OCI-M1 (cell line): ENCODE measurements at places on chromosomes 2 and 18.

DNA sequence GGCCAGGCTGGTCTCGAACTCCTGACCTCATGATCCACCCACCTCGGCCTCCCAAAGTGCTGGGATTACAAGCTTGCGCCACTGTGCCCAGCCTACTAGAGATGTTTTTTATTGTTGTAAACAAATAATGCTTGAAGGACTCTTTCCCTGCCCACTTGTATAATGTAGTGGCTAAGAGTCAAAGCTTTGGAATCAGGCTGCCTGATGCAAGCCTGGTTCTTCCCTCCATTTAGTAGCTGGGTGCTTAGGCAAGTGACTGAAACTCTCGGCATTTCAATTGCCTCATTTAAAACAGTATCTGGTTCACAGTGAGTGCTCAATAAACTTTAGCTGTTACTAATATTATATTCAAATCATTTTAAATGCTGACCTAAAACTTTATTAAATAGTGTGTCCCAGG is 264.0 kb upstream of the FBXO11 start:
- no peak for DNase-seq

GRCh38 chr2:194289712-194290346 is 1367.2 kb upstream of the SLC39A10 start:
- no peak for DNase-seq

- DNase-seq = no peak
These were observed 23.0 kb upstream of the MSGN1 start for GRCh38 chr2:17793296-17793695.

DNA sequence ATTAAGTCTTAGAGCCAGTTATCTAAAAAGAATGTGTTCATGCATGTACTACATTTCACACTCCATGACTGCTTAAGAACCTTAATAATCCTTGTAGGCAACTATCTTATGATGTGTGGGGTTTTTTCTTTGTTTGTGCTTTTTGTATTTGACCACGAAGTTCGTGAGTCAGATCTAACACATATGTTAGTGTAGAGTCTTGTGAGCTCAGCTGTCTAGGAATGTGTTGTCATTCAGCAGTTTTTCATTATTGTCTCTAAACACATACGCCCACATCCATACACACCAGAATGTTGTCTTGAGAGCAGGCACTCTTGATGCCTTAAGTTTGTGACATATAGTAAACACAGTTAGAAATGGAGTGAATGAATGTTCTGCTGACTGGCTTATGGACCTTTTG is 38.4 kb downstream of the CAB39 start:
- no peak for DNase-seq

- DNase-seq = no peak
These were observed 33.1 kb upstream of the STON1 start for GRCh38 chr2:48496849-48497248.

DNA sequence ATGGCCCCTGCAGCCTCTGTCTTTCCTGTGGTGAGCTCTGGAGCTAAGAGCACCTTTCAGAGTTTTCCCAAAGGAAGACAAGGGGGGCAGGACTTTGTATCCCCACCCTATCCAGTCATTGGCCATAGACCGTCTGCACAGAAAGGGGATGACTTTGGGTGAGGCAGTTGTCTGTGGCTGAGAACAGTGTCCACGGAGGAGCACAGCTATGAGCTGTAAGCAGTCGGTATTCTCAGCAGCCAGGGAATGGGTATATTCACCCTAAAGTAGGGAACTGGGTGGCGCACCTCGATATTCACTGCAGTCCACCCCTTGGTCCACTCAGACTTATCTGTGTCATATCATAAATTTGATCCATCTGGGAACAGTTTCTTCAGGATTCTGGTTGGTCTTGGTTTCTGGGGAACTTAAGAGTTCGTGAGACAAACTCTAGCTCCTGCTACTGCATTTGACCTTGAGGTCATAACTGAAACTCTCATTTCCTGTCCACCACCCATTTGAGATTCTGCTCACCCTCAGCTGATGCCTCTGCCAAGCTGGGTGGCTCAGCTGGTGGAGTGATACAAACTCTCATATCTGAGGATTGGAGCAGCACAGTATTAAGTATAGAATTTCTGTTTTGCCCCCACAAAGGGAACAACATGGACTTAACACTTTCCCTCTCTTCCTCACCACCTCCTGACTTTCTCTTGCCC is 45.2 kb upstream of the SCG2 start:
- DNase-seq = no peak

GRCh38 chr2:143471550-143471949 is 342.3 kb downstream of the ARHGAP15 start:
- no peak for DNase-seq

GRCh38 chr18:48621240-48621639 is 82.4 kb downstream of the CTIF start:
- DNase-seq = no peak

GRCh38 chr2:202945497-202945896 is 33.4 kb downstream of the CARF start:
- no peak for DNase-seq

- no peak for DNase-seq
These were observed 214.2 kb upstream of the ERBB4 start for GRCh38 chr2:212752730-212753351.

GRCh38 chr2:24409700-24410556 is 49.6 kb upstream of the ITSN2 start:
- peak; percentile 81 for DNase-seq

GRCh38 chr2:16716944-16717343 is 51.3 kb upstream of the CYRIA start:
- DNase-seq = no peak

DNA sequence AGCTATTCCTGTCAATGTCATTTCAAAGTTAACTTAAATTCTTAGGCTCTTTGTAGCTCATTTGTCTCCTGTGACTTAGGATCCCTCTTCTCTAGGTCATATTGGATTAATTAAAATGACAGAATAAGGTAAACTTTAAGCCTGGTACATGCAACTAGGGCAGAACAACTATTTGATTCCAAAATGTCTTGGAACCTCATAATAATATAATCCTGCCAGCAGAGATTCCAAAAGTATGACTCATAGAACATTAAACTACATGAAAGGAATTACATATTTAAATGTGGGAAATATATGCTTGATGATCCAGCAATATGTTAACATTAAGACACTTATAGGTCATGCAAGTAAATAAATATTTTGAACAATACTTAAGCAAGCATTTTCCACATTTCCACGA is 63.3 kb downstream of the COL3A1 start:
- no peak for DNase-seq

- peak; percentile 53 for DNase-seq
These were observed 13.3 kb upstream of the CDH7 start for GRCh38 chr18:65737471-65737955.

GRCh38 chr18:62346333-62347088 is 21.4 kb downstream of the TNFRSF11A start:
- no peak for DNase-seq

DNA sequence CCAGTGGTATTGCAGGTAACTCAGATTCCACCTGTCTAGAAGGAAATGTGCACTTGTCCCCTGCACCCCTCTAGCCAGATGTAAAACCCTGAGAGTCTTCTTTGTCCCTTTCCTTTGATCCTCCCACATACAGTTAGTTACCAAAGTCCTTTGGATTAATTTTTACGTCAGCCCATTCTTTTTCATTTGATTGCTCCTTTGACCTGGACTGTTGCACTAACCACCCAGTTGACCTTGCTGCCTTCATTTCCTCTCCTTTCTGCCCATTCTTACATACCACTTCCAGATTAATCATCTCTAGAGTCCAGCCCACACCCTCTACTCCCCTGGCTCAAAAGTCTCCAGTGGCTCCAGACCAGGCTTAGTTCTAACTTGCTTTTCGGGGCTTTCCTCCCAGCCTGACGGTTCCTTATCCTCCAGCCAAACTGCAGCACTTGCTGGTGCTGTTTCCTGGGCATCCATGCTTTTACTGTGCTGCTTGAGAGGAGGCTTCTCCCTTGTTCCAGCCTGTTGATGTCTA is 99.3 kb downstream of the SPTBN1 start:
- DNase-seq = no peak

- DNase-seq = no peak
These were observed 94.3 kb upstream of the ZNF516 start for GRCh38 chr18:76589316-76589715.

DNA sequence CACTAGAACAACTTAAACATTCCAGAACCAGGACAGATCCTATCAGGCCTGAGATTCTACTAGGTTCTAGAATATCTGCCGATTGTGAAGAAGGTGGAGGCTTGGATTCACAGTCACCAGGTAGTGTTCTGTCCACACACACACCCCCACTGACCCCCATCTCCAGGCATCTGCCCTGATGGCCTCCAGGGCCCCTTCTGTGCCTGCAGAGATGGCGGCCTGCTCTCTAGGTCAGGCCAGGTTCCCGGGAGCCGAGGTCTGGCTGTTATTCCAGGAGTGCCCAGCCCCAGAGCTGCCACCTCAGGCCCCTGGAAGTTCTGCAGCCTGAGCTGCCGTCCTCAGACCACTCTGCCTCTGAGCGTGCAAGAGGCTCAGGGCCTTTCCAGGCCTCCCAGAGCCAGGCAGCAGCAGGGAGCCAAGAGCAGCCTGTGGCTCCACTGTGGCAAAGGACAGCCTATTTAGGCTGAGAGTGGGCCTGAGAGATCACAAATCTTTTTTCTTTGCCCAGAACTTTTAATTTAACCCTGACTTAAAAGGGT is 96.2 kb upstream of the ASAP2 start:
- DNase-seq = no peak

DNA sequence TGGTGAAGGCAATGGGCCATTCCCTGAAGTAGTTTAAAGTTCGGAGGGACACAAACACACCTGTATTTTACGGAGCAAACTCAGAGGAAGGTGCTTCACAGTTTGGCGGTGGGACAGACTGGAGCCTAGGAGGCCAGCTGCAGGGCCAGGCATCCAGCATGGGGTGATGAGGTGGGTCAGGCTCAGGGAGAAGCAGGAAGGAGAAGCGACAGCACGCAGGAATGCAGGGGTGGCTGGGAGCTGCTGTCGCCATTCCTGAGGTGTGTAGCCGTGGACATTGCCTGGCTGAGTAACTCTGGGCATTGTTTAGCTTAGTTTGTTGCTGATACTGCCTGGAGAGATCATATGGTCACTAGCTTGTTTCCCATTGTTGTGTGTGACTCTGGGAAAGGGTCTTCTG is 35.8 kb upstream of the METTL21A start:
- no peak for DNase-seq

GRCh38 chr2:29560566-29560965 is 360.8 kb downstream of the ALK start:
- DNase-seq = no peak

DNA sequence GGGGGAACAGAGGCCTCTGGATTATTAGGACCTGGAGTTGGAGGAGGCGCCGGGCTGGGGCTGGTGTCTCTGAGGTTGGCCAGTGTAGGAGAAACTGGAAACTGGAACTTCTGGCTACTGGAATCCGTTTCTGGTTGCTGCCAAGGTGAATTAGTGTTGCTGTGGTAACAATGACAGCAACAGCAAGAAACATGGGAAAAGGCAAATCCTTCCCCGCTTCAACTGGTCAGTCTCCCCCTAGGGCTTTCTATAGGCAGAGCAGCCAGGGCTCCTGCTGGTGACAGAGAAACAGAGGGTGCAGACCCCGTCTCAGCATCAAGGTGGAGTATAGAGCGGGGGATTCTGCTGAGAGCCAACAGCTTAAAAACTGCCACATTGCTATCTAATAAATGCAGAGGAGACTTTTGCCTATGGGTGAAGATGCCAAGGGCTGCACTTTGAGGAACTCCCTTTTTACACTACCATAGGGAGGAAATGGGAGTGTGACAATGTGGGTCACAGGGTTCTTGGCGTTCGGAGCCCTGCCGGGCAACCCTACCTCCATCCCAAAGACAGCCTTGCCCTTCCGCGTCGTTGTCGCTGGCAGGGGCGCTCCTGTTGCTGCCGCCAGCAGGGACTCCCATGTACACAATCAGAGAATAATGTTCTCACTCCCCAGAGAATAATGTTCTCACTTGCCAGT is 81.4 kb upstream of the CABLES1 start:
- DNase-seq = no peak

GRCh38 chr2:104476563-104476988 is 377.3 kb upstream of the POU3F3 start:
- DNase-seq = no peak

DNA sequence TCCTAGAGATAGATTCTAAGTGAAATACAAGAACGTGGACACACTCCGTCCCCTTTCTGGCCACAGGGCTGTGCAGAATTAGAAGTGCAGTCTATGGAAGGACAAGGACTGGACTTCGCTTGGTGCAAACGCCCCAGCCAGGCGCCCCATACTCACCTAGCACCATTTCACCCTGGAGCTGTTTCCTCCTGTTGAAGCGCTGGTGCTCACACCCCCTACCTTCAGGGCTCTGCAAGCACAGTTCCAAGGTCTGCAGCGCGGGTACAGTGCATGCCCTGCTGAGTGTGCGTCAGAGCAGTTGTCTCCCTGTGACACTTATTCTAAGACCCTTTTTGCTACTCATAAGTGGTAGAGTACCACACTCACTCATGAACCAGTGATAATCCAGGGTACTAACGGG is 3.0 kb downstream of the HPCAL1 start:
- DNase-seq = peak; percentile 22

DNA sequence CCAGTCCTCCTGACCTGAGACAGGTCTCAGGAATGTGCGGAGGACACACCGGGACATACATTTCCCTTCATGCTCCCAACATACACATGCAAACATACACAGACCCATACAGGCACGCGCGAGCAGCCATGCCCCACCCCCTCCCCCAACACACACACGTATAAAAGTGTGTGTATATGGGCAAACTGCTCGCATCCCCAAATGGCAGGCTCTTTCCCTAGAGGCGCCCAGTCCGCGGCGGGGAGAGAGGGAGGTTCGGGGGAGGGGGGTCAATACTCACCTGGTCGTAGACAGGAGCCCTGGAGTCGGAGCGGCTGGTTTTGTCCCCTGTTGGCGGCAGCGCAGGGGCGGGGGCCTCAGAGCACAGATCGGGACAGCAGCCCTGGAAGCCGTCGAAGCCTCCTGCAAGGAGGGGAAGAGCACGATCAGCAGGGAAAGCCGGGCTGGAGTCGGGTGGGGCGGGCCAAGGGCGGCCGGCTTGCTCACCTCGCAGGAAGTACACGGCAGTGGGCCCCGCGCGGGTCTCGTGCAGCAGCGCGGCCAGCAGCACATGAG is 682 bp downstream of the DUSP2 start:
- DNase-seq = peak; percentile 55

DNA sequence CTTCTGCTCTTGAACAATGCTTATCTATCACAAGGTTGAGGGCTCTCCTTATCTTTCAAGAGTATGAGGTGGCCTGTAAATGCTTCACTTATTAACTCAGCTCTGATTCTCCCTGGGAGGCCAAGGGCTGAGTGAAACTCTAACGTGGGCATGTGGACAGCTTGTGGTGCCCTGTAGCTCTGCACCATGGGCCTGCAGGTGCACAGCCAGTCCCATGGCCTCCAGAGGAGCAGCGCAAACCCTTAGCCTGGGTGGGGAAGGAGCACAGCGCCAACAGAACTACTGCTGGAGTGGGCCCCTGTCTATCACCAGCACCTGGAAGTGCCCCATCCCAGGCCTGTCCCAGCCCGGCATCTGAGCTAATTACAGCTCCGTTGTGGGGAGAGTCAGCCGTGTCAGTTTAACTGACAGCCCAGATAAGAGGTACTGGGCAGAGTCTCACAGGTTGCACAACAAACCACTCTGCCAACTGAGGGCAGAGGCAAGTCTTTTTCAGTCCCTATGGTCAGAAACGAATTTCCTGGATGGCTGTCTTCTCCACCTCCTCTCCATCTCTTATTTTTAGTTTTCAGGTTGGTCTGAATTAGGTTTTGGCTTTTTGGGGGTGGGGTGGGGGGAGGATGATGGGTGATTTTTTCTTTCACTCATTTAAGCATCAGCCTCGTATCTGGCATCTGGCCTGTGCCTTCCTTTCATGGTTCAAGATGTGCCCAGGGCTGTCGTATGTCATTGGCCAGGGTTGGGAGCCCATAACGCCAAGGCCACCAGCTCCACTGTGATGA is 219.5 kb downstream of the BCL2 start:
- peak; percentile 66 for DNase-seq
